ENCODE measurements at places on chromosomes 5 and 9.

DNA sequence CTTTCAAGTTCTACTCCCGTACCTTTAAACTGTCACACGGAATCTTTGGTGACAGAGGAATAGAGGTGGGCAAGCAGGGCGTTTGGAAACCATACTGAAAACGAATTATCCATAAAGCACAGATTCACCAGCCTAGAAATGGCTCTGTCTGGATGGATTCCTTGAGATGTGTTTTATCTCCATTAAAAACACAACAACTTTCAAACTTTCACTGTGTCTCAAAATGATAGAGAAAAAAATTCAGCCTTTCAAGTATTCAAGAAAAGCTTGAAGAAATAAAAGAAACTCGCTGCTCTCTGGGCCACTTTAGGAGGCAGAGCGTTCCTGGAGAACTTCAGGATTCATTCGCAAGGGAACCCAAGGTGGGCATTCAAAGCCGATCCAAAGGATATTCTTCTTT is 589 bp upstream of the THBS4 start:
- DNase-seq: no peak

DNA sequence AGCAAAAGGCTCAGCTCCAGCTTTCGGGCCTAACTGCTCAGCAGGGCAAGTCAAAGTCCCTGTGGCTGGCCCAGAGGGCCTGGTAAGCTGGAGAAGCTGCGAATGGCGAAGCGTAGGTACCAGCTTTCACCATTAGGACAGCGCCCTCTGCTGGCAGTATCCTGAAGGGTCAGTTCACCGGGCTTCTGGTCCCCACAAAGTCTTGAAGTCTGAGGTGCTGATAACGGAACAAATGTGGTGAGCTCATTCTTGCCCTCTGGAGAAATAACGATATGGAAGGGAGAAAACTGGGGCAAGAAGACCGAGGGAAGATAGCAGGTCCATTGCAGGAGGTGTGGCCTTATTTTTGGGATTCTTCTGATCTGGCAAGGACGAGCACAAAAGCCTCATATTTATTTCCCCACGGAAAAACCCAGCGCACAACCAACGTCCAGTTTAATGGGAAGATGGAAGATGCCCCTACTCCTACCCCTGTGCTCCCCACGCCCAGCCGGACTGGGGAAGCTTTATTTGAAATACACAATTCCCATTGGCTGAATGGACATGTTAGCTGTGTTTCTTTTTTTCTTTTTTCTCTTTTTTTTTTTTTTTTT is 7.2 kb downstream of the SOWAHA start:
- peak; percentile 88 for DNase-seq

DNA sequence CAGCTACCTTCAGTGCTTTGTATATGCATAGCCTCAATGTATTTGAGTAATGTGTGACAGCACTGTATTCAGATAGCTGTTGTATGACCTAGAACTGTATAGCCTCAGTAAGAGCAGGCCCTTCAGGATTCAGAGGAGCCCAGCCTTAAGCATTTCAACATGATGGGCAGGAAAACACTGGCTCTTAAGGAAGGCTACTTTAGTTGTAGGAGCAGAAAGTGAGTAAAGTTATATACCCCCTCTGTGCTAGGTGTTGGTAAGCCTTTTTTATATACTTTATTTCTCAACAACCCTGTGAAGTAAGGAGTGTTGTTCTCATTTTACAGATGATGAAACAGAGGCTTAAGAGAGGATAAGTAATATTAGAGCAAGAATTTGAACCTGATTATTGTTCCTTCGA is 1.5 kb upstream of the GPR21 start:
- no peak for DNase-seq

GRCh38 chr5:80516826-80517225 is 28.9 kb downstream of the FAM151B start:
- DNase-seq: no peak

DNA sequence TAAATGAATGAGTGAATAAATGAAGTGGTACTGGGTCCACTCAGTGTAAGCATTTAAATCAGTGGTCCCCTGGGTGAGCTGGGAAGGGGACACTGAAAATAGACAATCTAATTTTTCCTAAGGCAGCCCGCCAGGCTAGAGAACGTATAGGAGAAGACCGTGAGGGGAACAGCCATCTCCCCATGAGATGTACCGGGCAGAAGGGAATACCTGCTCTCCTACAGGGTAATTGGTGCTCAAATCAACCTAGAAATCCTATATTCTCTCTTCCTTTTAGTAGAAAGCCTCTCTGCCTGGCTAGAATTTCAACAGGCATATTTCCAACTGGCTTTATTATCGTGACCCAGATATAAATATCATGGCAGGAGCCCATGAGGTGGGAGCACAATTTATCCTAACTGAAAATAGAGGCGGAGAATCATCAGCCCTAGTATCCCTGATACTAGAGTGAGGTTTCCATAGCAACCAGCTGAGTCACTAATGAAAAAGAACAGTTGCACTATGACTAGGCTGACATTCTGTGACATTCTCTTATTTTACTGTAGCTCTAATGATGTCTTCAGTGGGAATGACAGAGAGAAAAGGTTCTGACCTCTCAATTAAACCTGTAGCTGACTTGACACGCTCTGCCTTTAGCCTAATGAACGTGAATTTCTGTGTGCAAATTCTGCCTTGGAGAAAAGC is 96.5 kb upstream of the CAST start:
- DNase-seq: no peak

GRCh38 chr5:135243556-135244285 is 155.3 kb downstream of the MACROH2A1 start:
- DNase-seq: no peak

DNA sequence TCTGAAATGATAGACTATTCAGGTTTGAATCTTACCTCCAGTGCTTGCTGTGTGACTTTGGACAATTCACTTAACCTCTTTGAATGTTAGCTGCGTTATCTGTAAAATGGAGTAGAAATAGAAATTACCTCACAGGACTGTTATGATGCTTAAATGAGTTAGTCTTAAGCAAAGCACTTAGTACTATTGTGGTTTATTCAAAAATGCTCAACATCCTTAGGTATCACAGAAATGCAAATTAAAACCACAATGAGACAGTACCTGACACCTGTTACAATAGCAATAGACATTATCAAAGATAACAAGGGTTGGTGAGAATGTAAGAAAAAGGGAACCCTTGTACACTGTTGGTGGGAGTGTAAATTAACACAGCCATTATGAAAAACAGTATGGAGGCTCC is 77.6 kb upstream of the FREM1 start:
- no peak for DNase-seq

GRCh38 chr9:132472599-132472998 is 62.6 kb downstream of the CFAP77 start:
- DNase-seq: no peak

GRCh38 chr9:72334658-72335337 is 30.2 kb downstream of the ZFAND5 start:
- DNase-seq: no peak

DNA sequence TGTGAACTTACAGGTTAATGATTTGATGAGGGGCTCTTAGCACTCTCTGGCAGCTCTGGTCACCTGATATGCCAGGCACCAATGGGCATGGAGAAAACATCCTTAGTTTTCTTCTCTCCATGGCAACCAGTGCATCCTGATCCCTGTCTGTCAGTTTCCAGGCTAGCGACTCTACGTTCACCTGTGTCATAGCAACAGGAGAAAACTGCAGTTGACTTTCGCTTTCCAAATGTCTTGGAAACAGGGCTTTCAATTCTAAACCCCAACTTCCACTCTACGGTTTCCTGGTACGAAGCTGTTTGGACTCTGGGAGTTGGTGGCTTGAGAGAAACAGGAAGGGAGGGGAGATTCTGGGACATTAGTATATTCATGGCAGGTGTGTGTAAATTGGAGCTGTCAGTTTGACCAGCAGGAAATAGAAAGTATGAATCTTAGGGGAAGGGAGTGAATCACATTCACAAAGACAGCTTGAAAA is 74.4 kb downstream of the SLC28A3 start:
- no peak for DNase-seq

DNA sequence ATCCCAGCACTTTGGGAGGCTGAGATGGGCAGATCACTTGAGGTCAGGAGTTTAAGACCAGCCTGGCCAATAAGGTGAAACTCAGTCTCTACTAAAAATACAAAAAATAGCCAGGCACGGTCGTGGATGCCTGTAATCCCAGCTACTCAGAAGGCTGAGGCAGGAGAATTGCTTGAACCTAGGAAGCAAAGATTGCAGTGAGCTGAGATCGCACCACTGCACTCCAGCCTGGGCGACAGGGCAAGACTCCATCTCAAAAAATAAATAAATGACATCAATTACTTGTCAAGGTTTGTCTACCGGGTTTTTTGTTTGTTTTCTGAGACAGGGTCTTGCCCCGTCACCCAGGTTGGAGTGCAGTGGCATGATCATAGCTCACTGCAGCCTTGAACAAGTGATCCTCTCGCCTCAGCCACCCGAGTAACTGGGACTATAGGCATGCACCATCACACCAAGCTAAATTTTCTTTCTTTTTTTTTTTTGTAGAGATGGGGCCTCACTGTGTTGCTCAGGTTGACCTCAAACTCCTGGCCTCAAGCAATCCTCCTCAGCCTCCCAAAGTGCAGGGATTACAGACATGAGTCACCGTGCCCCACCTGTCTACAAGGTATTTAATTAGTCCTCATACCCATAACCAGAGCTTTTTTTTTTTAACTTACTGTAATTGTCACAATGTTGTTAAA is 64.9 kb downstream of the SUSD1 start:
- DNase-seq: no peak
